ENCODE measurements at places on chromosomes 4 and X.
A peak's percentile ranks its signal among the peaks of the same experiment; 100 is the strongest.

GRCh38 chrX:55742649-55743048, 25.1 kb downstream of the RRAGB start:
- DNase-seq = no peak

DNA sequence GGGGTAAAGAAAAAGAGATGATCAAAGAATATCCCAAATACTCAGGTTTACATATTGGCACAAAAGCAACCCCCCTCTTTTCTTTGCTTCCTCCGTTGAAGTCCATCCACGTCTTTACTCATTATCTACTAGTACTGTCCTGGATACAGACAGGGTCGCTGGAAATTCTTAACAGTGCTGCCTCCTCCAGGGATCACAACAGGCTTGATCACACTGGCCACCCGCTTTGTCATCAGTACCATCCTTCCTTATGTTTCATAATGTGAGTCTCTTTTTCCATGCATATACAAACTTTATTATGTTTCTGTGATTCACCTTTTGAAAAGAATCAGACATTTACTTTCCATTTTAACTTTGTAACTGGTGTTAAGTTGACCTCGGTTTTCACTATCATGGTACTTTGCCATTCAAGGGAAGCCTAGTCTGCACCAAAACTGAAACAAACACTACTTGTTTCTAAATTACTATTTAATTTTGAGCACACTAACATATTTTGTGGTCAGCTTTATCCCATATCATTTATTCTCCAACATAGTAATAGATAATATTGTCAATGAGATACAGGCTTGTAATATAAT, 387.5 kb upstream of the PPP1R2C start:
- DNase-seq = no peak

DNA sequence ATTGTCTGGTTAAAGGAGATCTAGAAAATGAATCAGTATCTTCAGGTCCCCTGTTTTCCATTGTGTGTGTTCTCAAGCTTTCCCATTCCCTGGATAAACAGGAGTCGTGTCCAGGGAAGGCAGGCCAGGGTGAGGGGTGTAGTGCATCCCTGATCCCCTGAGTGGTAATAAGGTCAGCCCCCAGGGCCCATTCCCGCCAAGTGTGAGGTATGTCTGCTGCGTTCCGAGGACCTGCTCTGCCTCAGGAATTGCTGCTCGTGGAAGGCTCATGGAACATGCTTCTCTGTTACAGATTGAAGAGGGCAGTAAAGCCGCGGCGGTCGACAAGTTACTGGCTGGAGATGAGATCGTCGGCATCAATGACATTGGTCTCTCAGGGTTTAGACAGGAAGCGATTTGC, 87.1 kb downstream of the SHROOM2 start:
- no peak for DNase-seq

DNA sequence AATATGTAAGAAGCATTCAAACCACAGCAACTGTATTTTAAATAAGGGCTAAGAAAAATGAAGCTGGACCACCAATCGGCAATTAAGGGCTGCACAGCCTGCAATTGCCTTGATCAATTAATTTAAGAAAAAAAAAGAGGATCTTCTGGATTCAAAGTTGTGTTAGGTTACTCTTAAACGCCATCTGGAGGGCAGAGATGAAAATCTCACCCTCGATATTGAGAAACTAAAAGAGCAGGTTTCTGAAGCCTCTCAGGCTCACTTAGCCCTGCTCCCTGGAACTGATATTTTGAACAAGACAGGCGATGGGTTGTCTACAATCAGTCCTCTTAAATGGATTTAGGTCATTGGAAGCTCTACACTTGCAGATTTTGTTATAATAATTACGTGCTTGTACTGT, 579.4 kb downstream of the GRXCR1 start:
- no peak for DNase-seq

DNA sequence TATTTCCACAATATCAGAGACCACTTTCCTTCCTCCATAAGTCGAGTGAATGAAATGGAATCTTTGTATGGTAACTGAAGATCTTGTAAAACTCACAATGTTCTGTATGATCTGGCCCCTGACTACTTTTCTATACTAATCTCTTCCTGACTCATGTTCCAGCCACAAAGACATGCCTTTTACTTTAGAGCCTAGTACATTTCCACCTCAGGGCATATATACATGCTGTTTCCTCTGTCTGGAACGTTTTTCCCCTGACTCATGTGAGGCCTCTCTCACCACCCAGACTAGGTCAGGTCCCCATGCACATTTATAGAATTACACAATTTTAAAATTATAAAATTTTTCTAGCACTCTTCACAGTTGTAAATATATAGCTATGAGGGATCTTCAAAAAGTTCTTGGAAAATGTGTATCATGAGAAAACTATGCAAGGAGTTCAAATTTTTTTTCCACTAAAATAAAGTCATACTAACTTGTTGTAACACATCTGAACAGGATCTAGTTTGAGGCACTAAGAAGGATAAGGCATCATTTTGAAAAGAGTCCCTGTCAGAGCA, 208.8 kb downstream of the SH2D1A start:
- DNase-seq = no peak

DNA sequence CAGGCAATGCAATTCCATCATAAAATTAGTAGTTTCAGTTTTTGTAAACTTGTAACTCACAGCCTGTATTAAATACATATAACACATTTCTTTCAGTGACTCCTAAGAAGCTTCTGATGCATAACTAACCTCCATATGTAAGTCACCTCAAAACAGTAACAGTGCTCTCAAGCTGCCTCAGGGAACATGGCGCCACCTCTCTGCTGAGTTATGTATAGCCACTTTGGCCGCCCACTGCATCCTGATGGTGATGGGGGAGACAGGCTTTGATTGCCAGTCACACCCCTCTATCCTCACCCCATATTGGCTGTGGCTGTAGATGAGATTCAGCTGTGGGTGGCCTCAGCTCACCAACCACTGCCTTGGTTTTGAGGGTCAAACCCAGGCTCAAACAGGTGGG, 54.3 kb downstream of the LRBA start:
- peak; percentile 33 for DNase-seq

DNA sequence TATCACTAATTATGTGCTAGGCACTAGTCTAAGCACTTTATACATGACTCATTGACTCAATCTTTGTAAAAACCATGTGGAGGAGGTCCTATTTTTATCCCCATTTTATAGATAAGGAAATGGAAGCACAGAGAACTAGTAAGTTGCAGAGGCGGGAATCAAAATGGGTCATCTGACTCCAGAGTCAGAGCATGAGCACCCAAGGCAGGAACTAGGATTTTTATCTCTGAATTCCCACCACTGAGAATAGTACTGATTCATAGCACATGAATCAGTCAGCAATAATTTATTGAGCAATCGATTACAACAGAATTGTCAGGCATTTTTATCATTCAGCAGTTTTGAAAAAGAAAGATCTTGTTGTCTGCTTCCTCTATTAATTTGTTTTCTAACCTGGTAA, 19.3 kb downstream of the SCARB2 start:
- no peak for DNase-seq

DNA sequence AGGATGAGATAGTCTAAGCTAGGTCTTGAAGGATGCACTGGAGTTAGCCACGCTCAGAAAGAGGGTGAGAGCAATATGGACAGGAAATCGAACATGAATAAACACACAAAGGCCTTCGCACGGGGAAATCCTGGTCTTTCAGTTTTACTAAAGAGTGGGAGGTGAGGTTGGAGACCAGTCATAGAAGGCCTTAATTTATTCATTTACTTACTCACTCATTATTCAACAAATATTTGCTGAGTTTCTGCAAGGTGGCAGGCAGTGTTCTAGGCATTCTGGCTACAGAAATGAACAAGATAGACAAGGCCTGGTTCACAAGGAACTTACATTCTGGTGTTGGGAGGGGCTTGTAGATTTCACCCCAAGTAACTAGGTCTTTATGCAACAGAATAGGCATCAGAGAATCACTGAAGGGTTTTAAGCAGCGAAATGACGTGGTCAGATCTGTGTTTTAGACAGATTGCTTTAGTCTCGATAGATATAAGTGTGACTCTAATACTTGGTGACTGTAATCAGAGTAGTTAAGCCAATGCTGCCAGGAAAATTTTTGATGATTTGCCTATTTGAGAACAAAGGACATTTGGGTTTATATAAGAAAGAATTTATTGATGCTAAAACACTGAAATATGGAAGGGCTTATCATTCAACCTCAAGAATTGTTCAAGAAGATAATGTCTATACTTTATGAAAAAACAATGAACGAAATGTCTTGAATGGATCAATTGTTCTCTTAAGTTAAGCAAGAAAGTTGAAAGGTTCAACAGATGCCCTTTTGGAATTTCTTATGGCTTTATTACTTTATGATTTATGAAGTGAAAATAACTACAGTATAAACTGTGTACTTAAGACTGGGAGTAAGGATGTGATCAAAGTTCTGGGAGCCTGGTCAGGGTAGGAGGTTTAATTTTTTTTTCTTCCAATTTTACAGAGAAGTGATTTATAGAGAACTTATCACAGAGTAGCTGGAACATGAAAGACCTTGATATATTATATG, 184.4 kb upstream of the CASK start:
- no peak for DNase-seq

DNA sequence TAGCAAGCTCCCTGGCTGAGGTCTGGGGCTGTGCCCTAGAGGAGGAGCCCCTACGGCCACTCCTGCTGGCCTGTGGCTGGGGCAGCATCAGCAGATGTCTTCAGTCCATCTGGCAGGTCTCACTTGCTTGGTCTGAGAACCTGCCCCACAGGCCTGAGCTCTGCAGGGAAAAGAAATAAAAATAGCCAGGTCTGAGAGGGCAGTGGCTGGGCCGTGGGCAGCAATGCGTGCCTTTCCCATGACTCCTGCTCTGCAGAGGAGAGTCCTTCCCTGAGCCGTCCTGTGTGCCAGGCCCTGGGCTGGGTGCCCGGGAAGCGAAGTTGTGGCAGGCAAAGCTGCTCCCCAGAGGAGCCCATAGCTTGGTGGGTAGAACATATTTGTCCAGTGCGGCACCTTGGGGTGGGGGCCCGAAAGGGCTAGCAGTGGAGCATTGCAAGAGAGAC, 11.3 kb upstream of the KIAA0232 start:
- no peak for DNase-seq

Data from CD4-positive, alpha-beta T cell treated with Interleukin-17A for 1 hour (primary cell).